ENCODE measurements at places on chromosomes 2 and 18. TPM values are rescaled to one million over a fixed set of nuclear protein-coding genes. Genes with fewer than 3 reads are reported as not detected.
A peak's percentile ranks its signal among the peaks of the same experiment; 100 is the strongest.

- no peak overlapping the region for H3K4me3 ChIP-seq
- H3K27ac ChIP-seq: no peak overlapping the region
- DNase-seq: peak; percentile 48
- H3K36me3 ChIP-seq: peaks cover 32% of the 10 kb centered on the region
These were observed 101.2 kb downstream of the UBR3 start for GRCh38 chr2:169928463-169928864.

- no peak overlapping the region for H3K4me3 ChIP-seq
- H3K4me1 ChIP-seq: peaks cover 58% of the 10 kb centered on the region
- no peaks in the 10 kb centered on the region for H3K27me3 ChIP-seq
- no peaks in the 10 kb centered on the region for H3K36me3 ChIP-seq
These were observed 39.1 kb upstream of the NABP1 start for GRCh38 chr2:191638802-191639172.

DNA sequence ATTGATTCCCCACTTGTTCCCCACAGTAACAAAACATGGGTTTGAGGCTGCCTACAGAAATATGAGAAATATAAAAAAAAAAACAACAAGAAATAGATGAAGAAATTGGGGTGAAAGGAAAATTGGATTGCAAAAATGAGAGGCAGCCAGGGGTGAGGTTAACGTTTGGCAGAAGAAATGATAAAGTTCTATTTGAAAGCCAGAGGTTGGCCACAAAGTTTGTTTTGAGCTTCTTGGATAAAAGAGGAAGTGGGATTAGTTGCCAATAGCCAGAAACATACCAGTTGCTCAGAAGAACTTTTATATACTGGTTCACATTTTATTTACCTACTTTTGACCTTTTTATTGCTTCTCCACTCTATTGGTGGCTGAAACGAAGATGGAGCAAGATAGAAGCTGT lies 67.5 kb downstream of the FASTKD2 start:
- H3K27ac ChIP-seq: no peak overlapping the region
- H3K27me3 ChIP-seq: no peaks in the 10 kb centered on the region
- no peaks in the 10 kb centered on the region for H3K4me1 ChIP-seq
- DNase-seq: no peak
- no peaks in the 10 kb centered on the region for H3K36me3 ChIP-seq

The PSD4 gene
- total RNA-seq: 8.6 TPM

DNA sequence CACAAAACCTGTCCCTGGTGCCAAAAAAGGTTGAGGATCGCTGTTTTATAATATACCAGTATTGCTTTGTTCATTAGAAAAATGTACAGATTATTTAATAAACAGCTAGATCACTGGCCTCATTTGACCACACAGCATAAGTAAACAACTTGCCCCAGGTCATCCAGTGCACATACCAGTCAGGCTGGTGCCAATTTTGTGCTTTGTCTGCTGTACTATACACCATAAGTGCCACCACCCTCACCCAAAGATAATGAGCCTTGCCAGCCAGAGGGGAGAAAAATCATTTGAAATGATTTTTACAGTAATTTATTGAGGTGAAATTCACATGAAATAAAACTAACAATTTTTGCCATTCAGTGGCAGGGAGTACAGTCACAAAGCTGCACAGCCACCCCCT lies 202.2 kb upstream of the TWIST2 start:
- no peak for DNase-seq
- H3K27me3 ChIP-seq: peaks cover 36% of the 10 kb centered on the region
- H3K4me3 ChIP-seq: no peak overlapping the region
- H3K36me3 ChIP-seq: no peaks in the 10 kb centered on the region
- no peak overlapping the region for H3K27ac ChIP-seq

GRCh38 chr2:120859128-120859527 lies 123.5 kb downstream of the GLI2 start:
- DNase-seq: no peak
- no peak overlapping the region for H3K4me3 ChIP-seq
- H3K36me3 ChIP-seq: no peaks in the 10 kb centered on the region
- H3K27ac ChIP-seq: no peak overlapping the region

DNA sequence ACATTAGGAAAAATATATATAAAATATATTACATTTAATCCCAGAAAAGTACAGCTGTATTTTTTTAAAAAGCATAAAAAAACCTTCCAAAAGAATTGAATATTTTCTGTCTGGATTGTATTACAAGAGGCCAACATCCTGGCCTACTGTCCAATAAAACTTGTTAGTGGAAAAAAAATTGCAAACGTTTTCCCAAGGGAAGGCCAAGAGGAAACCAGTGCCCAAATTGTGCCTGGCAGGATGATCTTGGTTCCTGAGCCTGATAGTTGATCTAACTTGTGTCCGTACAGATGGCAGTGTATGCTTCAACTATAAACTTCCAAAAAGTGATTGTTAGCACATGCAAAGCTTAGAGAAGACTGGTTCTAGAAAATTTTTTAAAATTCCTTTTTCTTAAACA lies 90.6 kb upstream of the LPIN2 start:
- H3K36me3 ChIP-seq: no peaks in the 10 kb centered on the region
- H3K27ac ChIP-seq: no peak overlapping the region
- H3K4me1 ChIP-seq: peaks cover 85% of the 10 kb centered on the region
- H3K4me3 ChIP-seq: no peak overlapping the region
- no peak for DNase-seq

The CSRNP3 gene
- total RNA-seq: not detected

- no peaks in the 10 kb centered on the region for H3K27me3 ChIP-seq
- H3K4me1 ChIP-seq: no peaks in the 10 kb centered on the region
- DNase-seq: peak; percentile 4
- H3K36me3 ChIP-seq: no peaks in the 10 kb centered on the region
These were observed 329.9 kb downstream of the TRIB2 start for GRCh38 chr2:13046557-13047165.

- no peaks in the 10 kb centered on the region for H3K4me1 ChIP-seq
- no peak for DNase-seq
- no peaks in the 10 kb centered on the region for H3K27me3 ChIP-seq
- H3K36me3 ChIP-seq: no peaks in the 10 kb centered on the region
- H3K4me3 ChIP-seq: no peak overlapping the region
These were observed 559.7 kb downstream of the BCL11A start for GRCh38 chr2:59993726-59994125.

The VWA3B gene
- not detected for total RNA-seq

DNA sequence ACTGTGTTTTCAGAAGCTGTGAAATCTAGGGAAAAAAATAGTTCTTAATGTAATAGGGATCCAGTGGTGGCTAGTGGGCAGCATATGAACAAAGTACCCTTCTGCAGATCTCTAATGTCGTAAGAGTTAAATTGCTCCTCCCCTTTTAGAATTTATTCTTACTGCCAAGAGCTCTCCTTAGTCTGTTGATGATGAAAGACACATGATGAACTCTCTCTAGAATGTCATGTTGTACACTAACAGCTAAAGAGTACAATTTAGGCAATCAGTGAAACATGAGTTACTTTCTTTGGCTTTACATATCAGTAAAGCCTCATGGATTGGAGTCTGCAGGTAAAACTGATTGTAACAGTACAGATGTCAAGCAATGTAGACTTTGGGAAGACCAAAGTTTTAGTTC lies 84.2 kb downstream of the SLC39A10 start:
- H3K27ac ChIP-seq: no peak overlapping the region
- H3K27me3 ChIP-seq: no peaks in the 10 kb centered on the region
- DNase-seq: no peak
- no peak overlapping the region for H3K4me3 ChIP-seq
- H3K36me3 ChIP-seq: no peaks in the 10 kb centered on the region

- no peaks in the 10 kb centered on the region for H3K36me3 ChIP-seq
- no peak overlapping the region for H3K4me3 ChIP-seq
- DNase-seq: no peak
- H3K4me1 ChIP-seq: peaks cover 17% of the 10 kb centered on the region
- peaks cover 1% of the 10 kb centered on the region for H3K27me3 ChIP-seq
- no peak overlapping the region for H3K27ac ChIP-seq
These were observed 32.3 kb downstream of the TMEM37 start for GRCh38 chr2:119463990-119464389.

- no peaks in the 10 kb centered on the region for H3K27me3 ChIP-seq
- H3K4me1 ChIP-seq: no peaks in the 10 kb centered on the region
- no peak overlapping the region for H3K4me3 ChIP-seq
- no peaks in the 10 kb centered on the region for H3K36me3 ChIP-seq
- no peak for DNase-seq
These were observed 33.2 kb downstream of the ZNF892 start for GRCh38 chr2:95240556-95240955.

The OXER1 gene
- 8.0 TPM for total RNA-seq

- no peaks in the 10 kb centered on the region for H3K27me3 ChIP-seq
- H3K36me3 ChIP-seq: no peaks in the 10 kb centered on the region
- no peak overlapping the region for H3K27ac ChIP-seq
- peaks cover 7% of the 10 kb centered on the region for H3K4me1 ChIP-seq
- DNase-seq: peak; percentile 20
These were observed 253.1 kb upstream of the PXDN start for GRCh38 chr2:1997409-1997808.

- H3K4me1 ChIP-seq: no peaks in the 10 kb centered on the region
- H3K27ac ChIP-seq: no peak overlapping the region
- H3K36me3 ChIP-seq: no peaks in the 10 kb centered on the region
- H3K27me3 ChIP-seq: no peaks in the 10 kb centered on the region
- H3K4me3 ChIP-seq: no peak overlapping the region
These were observed 32.9 kb upstream of the PPM1B start for GRCh38 chr2:44135771-44136170.

The RBM44 gene
- 0.15 TPM for total RNA-seq

The GRP gene
- not detected for total RNA-seq

DNA sequence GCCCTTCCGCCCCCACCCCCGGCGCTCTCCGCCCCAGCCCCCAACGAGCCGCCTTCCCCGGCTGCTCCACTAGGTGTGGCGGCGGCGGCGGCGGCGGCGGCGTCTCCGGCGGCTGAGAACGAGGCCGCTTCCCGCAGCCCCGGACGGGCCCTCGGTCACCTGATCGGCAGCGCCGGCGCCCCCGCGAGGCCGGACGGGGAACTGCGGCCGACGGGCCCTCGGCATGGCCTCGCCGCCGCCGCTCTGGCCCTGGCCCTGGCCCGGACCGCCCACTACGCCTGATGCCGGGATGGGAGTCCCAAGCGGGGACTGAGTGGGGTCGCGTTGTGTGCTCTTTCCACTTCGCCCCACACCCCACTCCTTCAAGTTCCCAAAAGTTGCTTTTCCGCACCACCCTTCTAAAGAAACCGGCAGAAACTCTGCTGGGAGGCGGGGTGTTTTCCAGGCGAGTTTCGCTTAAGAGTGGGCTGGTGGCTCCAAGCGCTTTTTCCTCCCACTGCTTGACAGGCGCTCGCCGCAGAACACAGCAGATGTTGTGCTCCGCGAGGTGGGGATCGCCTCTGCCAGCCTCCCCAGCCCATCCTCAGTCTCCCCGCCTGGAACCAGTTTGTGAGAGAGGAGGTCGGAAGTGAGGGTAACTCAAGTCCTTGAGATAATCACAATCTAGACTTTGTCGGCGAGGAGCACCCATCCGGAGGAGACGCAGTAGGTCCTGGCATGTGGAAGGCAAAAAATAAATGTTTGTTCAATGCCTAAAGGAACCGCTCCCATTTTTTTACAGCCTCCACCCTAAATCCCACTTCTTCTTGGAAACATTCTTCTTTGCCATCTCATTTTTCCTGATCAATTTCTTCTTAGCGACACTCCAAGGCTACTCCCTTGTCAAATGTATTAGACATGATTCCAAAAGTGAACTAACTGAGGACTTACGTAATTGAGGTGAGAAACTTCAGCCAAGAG lies at the start of gene NCKAP1:
Gene NCKAP1, minus strand, starts transcription at position 117 of the 960 bp plus-strand sequence. CDS start 358 bp downstream, outside the sequence.
- peak; percentile 76 for DNase-seq
- peak within 1 kb of the TSS; percentile 92 for H3K27ac ChIP-seq
- no peaks in the 10 kb centered on the region for H3K36me3 ChIP-seq
- H3K27me3 ChIP-seq: peaks cover 13% of the 10 kb centered on the region

DNA sequence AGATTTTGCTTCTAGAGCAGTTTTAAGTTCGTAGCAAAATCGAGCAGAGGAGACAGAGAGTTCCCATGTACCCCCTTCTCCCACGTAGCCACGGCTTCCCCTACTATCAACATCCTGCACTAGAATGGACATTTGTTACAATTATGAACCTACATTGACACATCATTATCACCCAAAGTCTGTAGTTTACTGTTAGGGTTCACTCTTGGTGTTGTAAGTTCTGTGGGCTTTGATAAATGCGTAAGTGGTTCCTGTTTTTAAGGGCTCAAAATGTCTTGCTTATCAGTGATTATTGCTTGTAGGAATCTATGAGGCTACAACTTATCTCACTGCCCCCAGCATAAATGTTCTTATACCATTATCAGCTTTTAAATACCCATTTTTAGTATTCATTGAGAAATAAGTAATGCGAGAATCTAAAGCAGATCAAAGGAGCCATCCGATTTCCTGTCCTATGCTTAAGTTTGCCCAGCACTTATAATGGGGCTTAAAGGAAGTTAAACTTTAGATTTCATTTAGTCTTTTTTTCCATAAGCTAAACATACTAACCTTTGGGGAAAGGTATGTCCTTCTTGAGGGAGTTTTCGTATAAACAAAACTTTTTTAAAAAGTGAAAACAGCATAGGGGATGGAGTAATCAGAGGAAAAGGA lies 118.7 kb downstream of the HAUS1 start:
- no peaks in the 10 kb centered on the region for H3K27me3 ChIP-seq
- H3K27ac ChIP-seq: no peak overlapping the region
- no peak overlapping the region for H3K4me3 ChIP-seq
- no peaks in the 10 kb centered on the region for H3K4me1 ChIP-seq
- DNase-seq: no peak

DNA sequence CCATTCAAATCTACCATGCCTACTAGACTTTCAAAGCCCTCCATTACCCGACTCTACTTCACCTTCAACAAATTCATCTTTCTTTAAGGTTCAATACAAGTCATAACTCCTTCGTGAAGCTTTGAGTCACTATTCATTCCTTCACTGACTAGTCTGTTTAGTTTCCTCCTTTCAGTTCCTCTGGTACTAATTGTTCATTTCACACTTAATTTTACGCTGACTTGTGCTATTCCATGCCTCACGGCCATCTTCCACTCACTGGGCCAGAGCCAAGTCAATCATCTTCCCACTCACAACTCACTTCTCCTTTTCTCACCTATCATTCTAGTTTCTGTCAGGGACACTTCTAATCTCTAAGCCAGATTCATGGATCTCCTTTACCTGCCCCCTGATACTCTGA lies 136.2 kb downstream of the MTX2 start:
- H3K36me3 ChIP-seq: no peaks in the 10 kb centered on the region
- no peak overlapping the region for H3K27ac ChIP-seq
- DNase-seq: no peak
- H3K27me3 ChIP-seq: no peaks in the 10 kb centered on the region
- H3K4me3 ChIP-seq: no peak overlapping the region

The MYO3B gene
- total RNA-seq: not detected

The AGPS gene
- 159 TPM for total RNA-seq

DNA sequence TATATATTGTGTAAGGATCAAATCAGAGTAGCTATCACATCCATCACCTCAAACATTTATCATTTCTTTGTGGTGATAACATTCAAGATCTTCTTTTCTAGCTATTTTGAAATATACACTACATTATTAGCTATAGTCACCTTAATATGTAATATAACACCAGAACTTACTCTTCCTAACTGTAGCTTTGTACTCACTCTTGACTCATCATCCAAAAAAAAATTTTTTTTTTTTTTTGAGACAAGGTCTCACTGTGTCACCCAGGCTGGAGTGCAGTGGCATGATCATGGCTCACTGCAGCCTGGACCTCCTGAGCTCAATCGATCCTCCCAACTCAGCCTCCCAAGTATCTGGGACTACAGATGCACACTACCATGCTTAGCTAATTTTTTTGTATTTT lies 153.3 kb downstream of the EML6 start:
- no peaks in the 10 kb centered on the region for H3K36me3 ChIP-seq
- H3K27ac ChIP-seq: no peak overlapping the region
- H3K27me3 ChIP-seq: no peaks in the 10 kb centered on the region
- H3K4me3 ChIP-seq: no peak overlapping the region
- DNase-seq: no peak

Data from HepG2 (cell line).